ENCODE measurements at places on chromosomes 7 and 10. TPM values are rescaled to one million over a fixed set of nuclear protein-coding genes. Genes with fewer than 3 reads are reported as not detected.

- no peak for DNase-seq
Observed at GRCh38 chr10:127928021-127928806, 21.3 kb downstream of the PTPRE start.

- DNase-seq = no peak
Observed at GRCh38 chr7:14071045-14071444, 81.6 kb upstream of the ETV1 start.

DNA sequence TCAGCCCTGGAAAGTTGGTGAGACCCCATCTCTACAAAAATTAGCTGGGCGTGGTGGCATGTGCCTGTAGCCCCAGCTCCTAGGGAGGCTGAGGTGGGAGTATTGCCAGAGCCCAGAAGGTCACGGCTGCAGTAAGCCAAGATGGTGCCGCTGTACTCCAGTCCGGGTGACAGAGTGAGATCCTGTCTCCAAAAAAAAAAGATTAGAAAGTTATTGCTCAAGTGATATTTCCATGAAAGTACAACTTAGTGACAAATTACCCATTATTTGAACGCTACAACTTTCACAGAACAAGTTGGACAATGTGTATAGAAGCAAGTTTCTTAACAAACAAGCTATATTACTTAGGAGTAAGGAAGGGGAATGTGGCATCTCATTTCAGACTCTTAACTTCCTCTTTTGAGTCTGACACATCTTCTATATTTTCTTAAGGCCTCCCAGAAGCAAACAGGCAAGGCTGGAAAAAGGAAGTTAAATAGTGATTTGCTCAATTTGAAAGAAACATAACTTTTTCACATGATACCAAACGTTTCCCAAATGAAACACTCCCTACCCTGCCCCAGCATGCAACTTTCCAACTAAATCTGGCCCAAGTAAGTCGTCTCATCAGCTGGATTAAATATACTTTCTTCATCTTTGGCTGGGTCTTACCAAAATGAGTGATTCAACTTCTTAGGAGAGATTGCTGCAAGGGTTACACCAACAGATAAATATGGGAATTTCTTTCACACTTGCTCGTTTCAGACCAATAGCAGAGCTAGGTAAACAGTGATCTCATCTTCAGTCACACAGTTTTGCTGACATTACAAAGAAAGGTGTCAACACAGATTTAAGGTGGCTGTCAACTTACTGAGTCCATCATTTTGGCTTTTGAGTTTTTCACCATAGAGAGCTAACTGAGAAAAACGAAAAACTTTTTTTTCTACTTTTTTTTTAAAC, 66.3 kb upstream of the KLF6 start:
- no peak for DNase-seq

DNA sequence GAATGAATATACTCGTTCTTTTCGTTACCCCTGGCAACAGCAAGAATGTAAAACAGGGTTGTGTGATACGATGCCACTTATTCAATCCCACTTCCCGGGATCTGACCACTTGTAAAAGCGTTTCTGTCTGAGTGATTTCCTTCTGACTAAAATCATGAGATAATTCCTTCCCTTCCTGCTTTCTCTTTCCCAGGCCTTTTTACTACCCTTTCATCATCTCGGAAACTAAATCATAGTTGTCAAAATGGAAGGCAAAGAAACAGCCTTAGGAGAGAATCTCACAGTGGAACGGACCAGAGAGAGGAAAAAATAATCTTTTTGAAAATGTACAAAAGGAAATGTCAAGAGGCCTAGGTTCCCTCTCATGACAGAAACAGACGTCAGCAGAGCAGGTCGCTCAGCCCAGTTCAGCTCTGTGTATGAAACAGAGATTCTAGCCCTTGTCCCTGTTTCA, 29.8 kb downstream of the DIP2C start:
- no peak for DNase-seq

DNA sequence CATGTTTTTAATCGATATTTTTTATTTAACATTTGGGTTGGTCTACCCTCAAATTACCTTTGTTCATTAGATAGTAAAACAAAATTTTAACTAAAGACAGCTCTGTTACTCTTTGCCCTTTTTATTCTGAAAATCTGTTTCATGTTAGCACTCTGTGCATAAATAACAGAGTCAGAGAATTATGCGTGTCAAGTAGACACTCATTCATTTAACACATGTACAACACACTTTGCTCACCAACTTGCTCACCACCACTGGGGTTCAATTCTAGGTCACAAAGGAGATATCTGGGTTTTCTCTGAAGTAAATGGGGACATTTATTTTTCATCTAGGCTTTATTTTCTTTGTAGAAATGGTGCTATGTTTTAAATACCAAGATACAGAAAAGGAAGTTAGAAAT, 457.4 kb upstream of the SEMA3D start:
- DNase-seq = no peak

DNA sequence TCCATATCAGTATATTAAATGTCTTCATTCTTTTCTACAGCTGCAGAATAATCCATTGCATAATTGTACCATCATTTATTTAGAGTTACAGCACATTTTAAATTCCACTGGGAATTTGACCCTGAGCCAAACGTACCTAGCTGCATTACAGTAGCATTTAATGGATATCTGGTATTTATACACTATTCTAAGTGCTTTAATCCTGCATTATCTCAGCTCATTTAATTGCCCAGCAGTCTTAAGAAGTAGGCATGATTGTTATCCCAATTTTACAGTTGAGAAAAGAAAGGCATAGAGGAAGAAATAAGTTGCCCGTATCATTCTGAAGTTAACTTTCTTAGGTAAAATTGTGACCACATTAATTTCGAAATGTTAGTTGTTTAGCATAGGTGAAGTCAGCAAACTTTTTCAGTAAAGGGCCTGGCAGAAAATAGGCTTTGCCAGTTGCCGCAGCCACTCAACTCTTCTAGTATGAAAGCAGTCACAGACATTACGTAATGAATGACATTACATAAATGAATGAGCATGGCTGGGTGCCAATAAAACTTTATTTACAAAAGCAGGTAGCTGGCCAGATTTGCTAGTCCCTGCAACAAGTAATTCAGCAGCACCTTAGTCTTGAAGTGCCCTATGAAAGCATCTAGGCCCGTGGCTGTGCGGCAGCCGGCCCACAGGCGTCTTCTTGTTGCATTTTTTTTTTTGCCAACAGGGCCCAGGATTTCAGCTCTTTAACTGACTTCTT, 30.0 kb downstream of the GUSB start:
- DNase-seq = no peak

GRCh38 chr7:137953665-137954470, 48.0 kb downstream of the CREB3L2 start:
- DNase-seq = peak; percentile 79

DNA sequence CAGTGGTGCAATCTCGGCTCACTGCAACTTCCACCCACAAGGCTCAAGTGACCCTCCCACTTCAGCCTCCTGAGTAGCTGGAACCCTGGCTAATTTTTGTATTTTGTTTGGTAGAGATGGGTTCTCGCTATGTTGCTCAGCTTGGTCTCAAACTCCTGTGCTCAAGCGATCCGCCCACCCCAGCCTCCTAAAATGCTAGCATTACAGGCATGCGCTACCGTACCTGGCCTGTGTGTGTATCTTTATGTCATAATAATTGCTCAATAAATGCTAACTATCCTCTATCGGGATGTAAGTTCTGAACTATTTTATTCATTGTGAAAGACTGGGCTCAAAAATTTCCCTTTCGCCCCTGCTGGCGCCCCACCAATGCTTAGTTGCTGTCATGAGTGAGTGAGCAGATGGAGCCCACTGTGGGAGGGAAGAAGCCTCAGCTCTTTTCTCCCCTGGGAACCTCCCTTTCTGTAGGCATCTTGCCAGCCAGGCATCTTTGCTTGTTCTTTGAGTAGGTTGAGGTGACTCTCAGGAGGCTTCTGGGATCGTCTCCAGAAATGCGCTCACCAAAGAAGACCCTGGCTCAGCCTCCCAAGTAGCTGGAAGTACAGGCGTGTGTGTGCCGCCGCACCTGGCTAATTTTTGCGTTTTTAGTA, 38.3 kb downstream of the CAMK1D start:
- DNase-seq = no peak

DNA sequence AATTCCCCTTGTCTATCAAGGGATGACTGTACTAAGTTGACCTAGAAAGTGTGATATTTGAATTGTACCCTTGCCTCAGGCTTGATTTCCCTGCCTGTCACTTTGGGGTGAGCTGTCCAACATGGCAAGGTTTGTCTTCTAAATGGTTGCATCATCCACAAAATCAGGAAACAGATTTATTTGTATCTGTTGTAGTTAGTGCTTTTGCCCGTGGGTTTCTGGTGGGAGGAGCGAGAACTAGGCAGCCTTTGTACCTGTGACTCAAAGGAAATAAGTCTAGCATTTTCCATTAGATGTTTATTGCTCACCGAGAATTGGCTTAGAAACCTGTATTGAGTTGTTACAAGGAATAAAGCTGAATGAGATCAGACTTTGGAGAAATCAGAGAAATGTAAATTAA, 650.8 kb downstream of the LRMDA start:
- no peak for DNase-seq

The NUDT13 gene
- total RNA-seq = 7.1 TPM

DNA sequence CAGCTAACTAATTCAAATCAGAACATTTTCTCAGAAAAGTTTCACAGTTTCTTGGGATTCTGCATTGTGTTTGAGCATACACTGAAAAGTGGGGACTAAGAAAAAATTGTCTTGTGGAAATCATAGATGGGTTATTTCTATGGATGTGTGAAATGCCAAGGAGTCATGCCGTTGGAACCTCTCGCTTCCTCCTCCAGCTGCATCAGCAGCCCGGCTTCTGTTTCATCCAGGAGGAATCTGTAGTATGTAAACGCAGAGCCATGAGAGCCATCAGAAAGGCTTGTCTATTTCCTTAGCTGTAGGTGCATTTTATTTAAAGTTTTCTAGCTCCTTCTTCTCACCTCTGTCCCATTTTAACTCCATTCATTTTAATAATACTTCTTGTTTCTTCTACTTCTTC, 1144.1 kb downstream of the GATA3 start:
- DNase-seq = no peak

The VWDE gene
- total RNA-seq = 0.70 TPM

The HACD1 gene
- 37.2 TPM for total RNA-seq

The CNNM1 gene
- total RNA-seq = not detected

DNA sequence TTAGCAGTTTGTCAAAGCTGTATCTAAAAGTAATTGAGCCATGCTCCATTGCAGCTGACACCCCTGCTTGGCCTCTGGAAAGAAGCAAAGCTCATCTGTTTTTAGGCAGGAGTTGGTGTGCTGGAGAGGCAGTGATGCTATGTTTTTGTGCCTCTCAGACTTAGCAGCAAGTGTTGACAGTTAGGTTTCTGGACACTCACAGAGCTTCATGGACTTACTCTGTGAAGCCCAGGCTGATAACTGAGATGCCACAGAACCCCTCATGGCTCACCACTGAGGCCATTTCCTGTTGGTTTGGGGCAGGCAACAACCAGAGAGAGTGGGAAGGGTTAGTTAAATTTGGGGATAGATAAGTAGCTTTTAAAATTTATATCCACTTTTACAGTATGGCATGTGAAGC, 59.8 kb downstream of the BTAF1 start:
- DNase-seq = no peak

DNA sequence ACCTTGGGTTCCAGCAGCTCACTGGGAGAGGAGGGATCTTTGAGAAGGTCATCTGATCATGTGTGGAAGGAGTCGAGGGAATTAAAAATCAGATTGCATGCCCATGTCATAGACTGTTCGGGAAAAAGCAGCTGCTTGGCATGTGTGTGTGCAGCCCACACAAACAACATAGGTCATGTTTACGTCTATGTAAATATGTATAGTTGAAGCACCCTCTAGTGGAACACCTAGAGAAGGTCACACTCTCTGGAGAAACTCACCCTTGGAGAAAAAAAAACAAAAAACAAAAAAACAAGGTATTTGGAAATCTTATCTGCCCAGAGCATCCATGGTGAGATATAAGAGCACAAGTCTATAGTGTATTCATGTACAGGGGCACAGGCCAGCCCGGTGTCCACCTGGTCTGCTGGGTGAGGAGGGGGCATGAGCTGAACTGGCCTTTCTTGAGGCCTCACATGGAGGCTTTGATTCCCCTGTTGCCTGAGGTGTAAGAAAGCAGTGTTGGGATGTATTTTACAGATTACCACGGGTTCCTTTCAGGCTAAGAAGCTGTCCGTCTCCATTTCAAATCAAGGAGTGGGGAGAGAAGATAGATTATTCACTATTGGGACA, 98.0 kb downstream of the NPY start:
- peak; percentile 19 for DNase-seq

DNA sequence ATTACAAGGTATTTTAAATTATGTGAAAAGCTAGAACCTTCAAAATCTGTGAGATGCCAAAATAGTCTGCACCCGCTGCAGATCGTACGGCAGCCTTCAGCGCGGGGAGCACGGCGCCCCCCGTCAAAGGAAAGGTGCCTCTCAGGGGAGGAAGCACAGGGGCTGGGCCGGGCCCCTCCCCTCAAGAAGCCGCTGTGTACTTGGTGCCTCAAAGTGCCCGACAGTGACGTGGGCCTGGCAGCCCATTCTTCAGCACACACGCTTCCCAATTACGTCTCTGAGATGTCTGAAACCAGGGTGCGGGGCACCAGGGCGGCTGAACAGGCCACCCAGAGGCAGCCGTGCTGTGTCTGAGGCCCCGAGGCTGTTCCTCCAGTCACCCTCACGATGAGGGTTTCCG, 116.1 kb downstream of the INPP5A start:
- DNase-seq = no peak

The SPDYE8 gene
- not detected for total RNA-seq

GRCh38 chr7:155598810-155599210, 45.7 kb upstream of the RBM33 start:
- peak; percentile 81 for DNase-seq

DNA sequence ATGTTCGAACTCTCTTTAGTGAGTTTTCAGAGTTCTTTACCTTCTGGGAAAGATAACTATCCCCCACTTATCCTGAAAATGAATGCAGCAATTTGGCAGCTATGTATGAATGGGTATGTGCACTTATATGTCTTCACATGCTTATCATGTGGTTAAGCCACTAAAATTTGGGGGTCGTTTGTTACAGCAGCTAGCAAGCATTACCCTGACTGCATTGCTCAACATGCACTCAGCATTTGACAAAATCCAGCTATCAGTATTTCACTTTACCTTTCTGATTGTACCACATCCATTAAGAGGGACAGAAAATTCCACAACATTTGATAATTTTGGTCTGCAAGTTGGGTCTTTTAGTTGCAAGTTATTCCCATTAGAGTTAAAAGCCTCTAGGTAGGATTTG, 9.7 kb downstream of the CUZD1 start:
- DNase-seq = no peak

GRCh38 chr7:21028186-21028585, 241.5 kb upstream of the SP8 start:
- peak; percentile 5 for DNase-seq

The CYP3A4 gene
- not detected for total RNA-seq

The KCNMA1 gene
- 20.7 TPM for total RNA-seq

DNA sequence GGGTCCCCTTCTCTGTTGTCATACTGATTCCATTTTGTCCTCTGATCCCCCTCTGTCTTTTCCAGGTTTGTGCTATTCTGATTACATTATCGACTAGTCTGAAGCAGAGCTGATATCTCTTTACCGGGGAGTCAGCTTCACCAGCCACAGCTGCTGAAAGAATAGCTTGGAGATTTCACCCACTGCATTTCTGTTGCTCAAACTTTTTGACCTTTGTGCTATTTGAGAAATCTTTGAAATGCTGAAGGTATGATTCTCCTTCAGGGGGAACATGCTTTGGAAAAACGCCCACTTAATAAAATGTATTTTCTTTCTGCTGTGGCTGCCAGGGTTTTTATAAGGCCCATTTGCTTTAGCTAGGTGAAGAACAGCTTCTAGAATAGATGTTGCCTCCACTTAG, 197.8 kb upstream of the TCF7L2 start:
- no peak for DNase-seq

The CYP2C18 gene
- total RNA-seq = 0.79 TPM

- DNase-seq = no peak
Observed at GRCh38 chr10:30127120-30127541, 67.7 kb upstream of the JCAD start.

- DNase-seq = no peak
Observed at GRCh38 chr7:7705318-7705717, 13.1 kb downstream of the RPA3 start.

The WDR86 gene
- 0.95 TPM for total RNA-seq

Data from Caco-2 (cell line).